Stimulated activated CD8-positive, alpha-beta memory T cell treated with anti-CD3 and anti-CD28 coated beads, Interleukin-4, amount 100 ng/mL, for 4 hours (primary cell): ENCODE measurements at places on chromosomes 1 and 21.
A peak's percentile ranks its signal among the peaks of the same experiment; 100 is the strongest.

DNA sequence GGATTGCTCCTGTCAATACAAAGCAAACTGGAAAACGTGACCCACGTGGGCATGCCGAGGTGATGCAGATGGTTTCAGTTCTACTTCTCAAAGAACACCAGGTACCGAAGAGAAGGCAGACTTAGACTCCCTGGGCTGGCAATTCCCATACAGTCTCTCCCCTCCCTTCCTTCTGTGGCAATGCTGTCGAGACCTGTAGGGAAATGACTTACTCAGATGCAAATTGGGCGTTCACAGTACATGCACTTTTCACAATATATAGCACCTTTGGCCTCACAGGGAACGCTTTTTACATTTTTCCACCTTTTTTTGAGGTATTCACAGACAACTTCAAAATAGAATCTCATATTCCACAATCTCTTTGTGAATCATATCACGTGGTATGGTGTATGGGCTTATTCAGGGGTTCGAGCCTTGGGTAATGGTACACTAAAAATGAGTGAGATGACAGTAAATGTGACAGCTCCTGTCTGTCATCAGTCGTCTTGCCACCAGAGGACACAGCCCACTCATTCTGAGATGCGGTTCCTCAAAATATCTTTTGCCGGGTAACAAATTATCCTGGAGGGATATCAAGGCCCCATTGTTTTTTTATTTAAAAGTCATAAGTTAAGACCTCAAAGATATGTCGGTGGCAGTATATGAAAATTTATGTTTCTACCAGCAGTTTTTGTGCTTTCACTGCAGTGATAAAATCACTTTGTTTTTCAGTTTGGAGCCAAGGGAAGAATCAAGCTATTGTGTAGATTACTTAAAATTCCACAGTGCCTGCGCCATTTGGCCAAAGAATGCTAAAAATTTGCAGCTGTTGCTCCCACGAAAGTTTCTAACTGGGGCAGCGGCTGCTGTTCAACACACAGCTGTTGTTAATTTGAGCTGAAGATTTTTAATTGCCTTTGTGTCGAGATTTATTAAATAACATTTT lies 168.4 kb downstream of the ZZZ3 start:
- DNase-seq = no peak

GRCh38 chr21:39318091-39318959 lies 4.9 kb upstream of the BRWD1 start:
- no peak for DNase-seq

DNA sequence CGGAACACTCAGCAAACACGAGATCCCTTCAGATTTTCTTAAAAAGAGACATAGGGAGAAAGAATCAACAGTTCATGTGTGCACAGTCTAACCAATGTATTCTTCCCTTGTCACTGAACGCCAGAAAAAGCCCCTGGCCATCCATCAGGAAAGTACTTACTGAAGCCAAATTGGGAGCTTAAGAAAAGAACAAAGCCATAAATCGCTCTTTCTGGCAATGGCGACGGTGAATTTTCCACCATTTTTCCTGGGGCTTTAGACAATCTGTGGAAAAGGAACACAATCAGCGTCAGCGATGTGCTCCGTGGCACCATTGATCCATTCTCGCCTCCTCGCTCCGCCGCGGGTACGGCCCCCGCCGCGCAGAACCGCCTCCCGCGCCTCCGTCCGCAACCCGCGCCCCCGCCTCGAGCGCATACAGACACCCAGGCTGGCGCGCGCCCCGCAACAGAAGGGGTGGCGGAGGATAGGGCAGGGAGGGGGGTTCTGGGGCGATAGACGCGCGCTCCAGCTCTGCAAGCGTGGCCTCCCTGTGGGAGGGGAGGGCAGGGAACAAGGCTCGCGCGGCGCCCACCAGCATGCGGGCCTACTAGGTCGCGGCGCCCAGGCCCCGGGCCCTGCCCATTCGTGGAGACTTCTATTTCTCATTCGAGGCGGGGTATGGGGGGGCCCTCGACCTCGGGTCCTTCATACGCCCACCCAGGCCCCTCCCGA lies 440 bp downstream of the PIGP start:
- DNase-seq = peak; percentile 50

- DNase-seq = no peak
Observed at GRCh38 chr1:2541619-2542245, 11.7 kb upstream of the HES5 start.

DNA sequence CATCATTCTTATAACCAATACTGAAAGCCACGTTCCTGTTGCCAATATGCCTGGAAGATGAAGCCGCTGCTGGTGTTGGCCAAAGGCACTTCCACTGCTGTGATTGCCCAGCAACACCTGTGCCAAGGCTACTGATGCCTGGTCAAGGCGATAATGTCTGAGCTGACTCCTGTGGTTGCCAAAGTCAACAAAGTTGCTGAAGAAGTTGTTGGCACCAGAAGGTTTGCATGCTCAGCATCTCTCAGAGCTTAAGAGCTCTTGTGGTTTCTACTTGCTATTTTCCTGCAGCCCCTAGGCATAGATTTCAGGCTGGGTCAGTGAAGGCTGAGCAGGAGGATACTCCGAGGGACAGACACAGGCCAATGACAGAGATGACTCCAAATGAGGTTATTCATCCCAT lies 63.4 kb upstream of the RAB3GAP2 start:
- DNase-seq = no peak
